ENCODE measurements at places on chromosomes 12 and 14.

GRCh38 chr12:97984974-97985580 is 522.5 kb downstream of the RMST start:
- no peak for DNase-seq

- DNase-seq, result no peak
Observed at GRCh38 chr14:49982082-49982481, 89.2 kb downstream of the ARF6 start.

DNA sequence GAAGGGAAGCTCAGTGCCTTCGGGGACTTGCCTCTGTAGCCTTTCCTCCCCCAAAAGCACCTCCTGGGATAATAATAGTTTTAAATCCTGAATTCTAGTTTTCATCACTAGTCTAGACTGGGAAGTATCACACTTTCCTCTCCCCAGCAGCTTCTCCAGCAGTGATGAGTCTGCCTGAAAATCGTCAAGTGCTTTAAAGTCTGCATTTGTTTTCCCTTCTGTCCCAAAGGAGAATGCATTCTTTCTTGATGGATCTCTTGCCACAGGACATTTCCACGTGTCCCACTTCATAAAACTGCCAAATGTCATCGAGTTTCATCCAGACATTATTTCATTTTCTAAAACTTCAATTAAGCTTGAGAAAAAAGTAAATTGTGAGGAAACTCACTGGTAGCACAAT is 15.0 kb downstream of the CSRP2 start:
- DNase-seq, result no peak

DNA sequence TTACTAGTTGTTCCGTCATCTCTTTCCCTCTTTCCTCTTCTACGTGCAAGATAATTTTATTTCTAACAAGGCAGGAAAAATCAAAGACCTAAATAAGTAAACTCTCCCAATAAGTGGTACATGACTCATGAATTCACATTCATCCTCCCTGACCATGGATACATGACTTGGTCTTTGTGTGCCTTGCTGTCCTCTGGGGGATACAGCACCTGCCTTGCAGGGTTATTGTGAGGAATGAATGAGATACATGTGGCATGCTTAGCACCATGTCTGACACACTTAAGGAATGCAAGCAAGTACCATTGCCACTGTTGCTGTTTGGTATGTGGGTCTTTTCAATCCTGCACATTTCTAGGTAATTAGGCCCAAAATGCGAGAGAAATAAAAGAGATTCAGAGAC is 208.4 kb downstream of the DPF3 start:
- no peak for DNase-seq

GRCh38 chr12:29073631-29074239 is 75.3 kb upstream of the FAR2 start:
- peak; percentile 48 for DNase-seq

- peak; percentile 75 for DNase-seq
Observed at GRCh38 chr12:54017027-54017788, 8.4 kb downstream of the HOXC8 start.

GRCh38 chr12:82174383-82174782 is 183.8 kb downstream of the CCDC59 start:
- peak; percentile 73 for DNase-seq

- DNase-seq, result peak; percentile 57
Observed at GRCh38 chr12:64825143-64826021, 935 bp downstream of the TBC1D30 start.

GRCh38 chr12:32454075-32454474 is 54.7 kb downstream of the FGD4 start:
- DNase-seq, result no peak

DNA sequence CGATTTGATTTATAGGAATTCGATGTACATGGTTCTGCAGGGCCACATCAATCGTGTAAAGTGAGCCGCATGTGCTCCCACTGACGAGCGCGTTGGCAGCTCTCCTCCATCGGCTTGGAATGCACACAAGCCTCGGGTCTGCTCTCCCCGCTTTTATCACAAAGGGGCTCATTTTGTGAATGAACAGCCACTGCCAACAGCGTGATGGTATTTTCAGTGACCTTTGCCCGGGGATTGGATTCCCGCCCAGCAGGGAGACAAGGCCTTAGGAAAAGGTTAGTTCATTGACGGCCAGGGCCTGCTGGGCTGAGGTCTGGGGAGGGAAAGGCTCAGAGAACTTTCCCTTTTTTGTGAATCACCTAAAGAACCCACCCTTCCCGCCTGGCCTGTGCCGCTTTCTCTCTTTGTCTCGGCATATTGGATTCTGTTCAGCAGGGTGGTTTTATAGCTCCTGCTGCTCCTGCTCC is 232.1 kb downstream of the MSRB3 start:
- no peak for DNase-seq

DNA sequence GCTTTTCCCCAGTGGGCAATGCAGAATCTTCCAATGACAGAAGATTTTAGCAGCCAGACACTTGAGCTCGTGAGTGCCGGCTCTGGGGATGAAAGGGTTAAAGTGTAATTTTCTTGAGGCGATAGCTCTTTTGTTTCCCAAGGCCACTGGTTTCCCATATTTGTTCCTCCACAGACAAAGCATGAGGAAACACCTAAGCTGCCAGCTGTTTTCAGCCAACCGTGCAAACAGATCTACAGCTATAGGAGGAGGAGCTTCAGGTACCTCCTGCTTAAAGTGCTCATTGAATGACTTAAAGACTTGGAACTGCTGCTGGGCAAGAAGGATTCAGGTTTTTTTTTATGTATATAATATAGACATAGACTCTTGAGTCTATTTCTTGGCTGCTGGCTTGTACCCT is 1311.5 kb downstream of the TMEM121 start:
- no peak for DNase-seq

DNA sequence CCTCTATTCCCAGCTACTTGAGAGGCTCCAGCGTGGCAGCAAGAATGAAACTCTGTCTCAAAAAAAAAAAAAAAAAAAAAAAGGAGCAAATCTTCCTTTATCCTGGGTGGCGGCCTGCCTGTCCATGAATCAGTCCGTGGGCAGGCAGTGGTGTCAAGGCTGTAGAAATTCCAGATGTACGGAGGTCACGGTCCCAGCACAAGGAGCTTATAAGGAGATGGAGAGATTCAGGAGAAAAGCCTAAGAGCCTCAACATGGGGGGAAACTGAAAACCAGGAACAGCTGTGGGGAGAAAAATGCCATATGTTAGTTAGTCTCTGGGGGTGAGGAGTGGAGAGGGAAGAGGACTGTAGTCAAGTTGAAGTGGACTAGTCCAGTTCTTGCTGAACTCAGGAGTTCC is 130.5 kb upstream of the CRY1 start:
- no peak for DNase-seq

DNA sequence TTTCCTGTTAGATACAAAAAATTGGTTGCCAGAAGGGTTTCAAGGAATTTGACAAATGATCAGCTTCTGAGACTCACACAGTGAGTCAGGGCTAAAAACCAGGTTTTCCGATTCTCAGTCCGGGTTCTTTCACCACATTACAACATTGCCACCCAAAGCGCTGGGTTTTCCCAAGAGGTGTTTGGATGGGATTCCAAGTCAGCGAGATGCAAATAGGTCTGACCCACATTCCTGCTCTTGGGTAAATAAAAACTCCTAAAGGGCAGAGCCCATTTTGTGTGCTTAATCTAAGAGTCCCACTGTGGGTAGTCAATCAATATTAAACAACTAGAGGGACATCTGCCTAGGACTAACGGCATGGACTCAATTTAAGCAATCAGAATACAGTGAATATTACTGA is 5.4 kb upstream of the RIC8B start:
- DNase-seq, result no peak

DNA sequence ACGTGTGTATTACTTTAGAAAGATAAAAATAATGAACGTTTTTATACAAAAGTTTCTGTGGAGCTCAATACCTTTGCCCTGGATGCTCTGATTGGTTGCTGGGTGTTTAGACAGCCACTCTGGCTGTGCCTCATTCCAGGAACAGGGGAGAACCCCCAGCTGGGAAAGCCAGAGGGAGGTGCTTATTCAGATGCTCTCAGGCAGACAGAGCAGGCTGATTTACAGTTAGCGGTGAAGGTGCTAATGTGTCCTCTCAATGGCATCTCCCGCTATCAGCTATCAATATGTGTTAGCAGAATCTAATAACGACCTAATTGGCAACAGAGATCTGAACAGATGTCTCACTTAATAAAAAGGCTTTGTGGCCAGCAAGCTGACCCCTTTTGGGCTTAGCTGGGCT is 402.3 kb downstream of the NUAK1 start:
- DNase-seq, result no peak

GRCh38 chr12:9118158-9118557 is 2.4 kb upstream of the A2M start:
- DNase-seq, result no peak

GRCh38 chr14:105346876-105347586 is 32.5 kb downstream of the PACS2 start:
- DNase-seq, result no peak

- DNase-seq, result no peak
Observed at GRCh38 chr12:51923506-51924365, 16.4 kb downstream of the ACVRL1 start.

- DNase-seq, result no peak
Observed at GRCh38 chr12:65535946-65536345, 257.5 kb downstream of the MSRB3 start.

- DNase-seq, result no peak
Observed at GRCh38 chr14:55771242-55771981, 191.4 kb downstream of the KTN1 start.

DNA sequence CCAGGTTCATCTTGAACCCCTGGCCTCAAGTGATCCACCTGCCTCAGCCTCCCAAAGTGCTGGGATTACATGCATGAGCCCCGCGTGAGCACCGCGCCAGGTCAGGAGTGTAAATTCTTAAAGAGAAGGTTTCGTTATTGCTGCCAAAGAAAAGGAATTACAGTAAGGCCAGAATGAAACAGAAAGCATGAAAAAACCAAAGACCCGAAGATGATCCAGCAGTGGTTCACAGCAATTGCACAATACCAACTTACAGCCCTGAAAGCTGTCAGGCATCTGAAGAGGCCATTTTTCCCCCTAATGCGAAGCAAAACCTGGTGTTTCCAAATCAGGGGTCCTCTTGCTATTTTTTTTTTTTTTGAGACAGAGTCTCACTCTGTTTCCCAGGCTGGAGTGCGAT is 10.3 kb downstream of the RBM23 start:
- no peak for DNase-seq

DNA sequence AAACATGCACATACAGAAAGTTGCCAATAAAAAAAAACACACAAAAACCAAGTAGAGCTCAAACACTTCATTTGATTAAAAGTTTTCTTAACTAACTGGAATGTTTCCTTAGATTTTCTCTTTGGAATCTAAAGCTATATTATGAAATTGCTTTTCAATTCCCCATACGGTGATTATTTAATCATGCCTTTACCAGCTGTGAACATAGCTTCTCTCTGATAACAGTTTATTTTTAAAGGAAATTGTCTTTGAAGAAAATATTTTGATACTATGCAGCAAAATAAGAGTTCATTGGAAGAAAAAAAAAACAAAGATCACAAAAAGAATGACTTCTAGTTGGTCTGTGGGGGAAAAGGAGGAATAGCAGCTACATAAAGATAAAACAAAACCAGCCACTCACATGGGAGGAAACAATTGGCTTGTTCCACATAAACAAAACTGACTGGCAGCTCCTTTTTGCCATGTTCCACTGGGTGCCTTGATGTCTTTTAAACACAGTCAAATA is 71.4 kb downstream of the BMP4 start:
- DNase-seq, result no peak

GRCh38 chr14:102695167-102695555 is 82.1 kb upstream of the TRAF3 start:
- DNase-seq, result no peak

DNA sequence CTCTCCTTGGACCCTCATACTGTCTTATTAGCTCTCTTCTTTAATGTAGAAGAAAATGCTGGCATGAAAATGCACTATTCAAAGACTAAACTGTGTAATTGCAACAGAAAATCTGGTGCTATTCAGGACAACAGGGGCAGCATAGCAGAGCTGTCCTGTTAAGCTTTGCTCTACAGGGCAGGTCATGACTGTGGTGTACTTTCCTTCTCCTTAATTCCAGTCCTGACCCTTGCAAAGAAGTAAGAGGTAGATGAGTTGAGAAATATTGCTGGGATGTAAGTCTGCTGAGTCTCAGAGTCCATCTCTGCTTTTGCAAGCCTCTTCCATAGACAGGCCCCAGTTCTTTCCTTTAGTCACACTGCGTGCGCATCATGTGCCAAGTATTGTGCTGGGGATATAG is 52.6 kb upstream of the STK38L start:
- DNase-seq, result no peak

DNA sequence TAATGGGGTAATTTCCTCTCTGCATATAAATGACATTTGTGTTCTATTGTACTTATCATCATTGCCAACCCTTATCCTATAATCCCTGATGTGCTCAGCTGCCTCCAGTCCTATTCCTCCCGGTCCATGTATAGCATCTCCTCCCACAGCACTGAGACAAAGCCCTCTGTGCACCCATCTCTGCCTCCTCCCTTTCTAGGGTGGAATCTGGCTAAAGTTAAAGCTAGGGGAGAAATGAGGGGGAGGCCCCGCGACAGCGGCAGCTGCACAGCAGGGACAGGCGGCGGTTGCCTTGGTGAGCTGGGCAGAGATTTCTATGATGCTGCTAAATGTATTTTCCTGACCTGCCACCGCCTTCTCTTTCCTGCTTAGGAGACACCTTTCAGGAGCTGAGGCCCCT is 12.8 kb upstream of the ZDHHC22 start:
- DNase-seq, result no peak

GRCh38 chr12:114684870-114685273 is 897 bp upstream of the TBX3 start:
- no peak for DNase-seq

- DNase-seq, result peak; percentile 89
Observed at GRCh38 chr14:91413547-91414474, 3.8 kb downstream of the CCDC88C start.

DNA sequence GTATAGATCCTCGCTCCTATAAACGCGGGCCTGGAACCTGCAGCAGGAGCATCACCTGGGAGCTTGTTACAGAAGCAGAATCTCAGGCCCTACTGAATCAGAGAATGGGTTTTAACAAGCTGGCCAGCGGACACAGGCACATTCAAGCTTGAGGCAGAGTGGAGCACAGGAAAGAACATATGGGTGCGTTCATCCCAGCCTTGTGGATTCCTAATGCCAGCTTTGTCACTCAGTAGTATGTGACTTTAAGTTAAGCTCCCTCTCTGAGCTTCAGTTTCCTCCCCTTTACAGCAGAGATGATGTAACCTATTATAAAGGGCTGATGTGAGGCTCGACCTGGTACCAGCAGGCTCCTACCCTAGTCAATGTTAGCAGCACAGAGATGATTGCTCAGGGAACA is 204.9 kb downstream of the ZFP36L1 start:
- DNase-seq, result no peak

GRCh38 chr12:31768046-31768445 is 39.2 kb upstream of the AMN1 start:
- no peak for DNase-seq

Measured in NCI-H774 (cell line).